ENCODE measurements at places on chromosomes 11 and 22. TPM values are rescaled to one million over a fixed set of nuclear protein-coding genes. Genes with fewer than 3 reads are reported as not detected.

APBB1 gene
- total RNA-seq: 100 TPM

PRAME gene
- total RNA-seq: not detected

FAM180B gene
- not detected for total RNA-seq

C11orf16 gene
- total RNA-seq: not detected

CHRNA10 gene
- 0.77 TPM for total RNA-seq

KIAA1671 gene
- total RNA-seq: 18.4 TPM

ZC3H12C gene
- total RNA-seq: 18.8 TPM

PHOX2A gene
- not detected for total RNA-seq

SYT9 gene
- not detected for total RNA-seq

C11orf24 gene
- 47.1 TPM for total RNA-seq

PMM1 gene
- total RNA-seq: 22.9 TPM

OR52I1 gene
- total RNA-seq: not detected

HEPN1 gene
- total RNA-seq: not detected

GDPD4 gene
- not detected for total RNA-seq

EFCAB6 gene
- total RNA-seq: 2.3 TPM

FGF4 gene
- total RNA-seq: not detected

SH3BP1 gene
- 2.1 TPM for total RNA-seq

GRAMD4 gene
- 31.2 TPM for total RNA-seq

TMEM86A gene
- 4.7 TPM for total RNA-seq

CDC42EP1 gene
- total RNA-seq: 14.1 TPM

ZDHHC5 gene
- total RNA-seq: 40.4 TPM

CALCA gene
- 0.28 TPM for total RNA-seq

MMP12 gene
- not detected for total RNA-seq

MGAT3 gene
- 3.4 TPM for total RNA-seq

CHRM1 gene
- total RNA-seq: not detected

OR5M8 gene
- total RNA-seq: not detected

FAU gene
- total RNA-seq: 636 TPM

DRG1 gene
- total RNA-seq: 74.8 TPM

MS4A1 gene
- total RNA-seq: 0.86 TPM

All from heart left ventricle (tissue), 16 donors.